ENCODE measurements at places on chromosomes 1 and 21. TPM values are rescaled to one million over a fixed set of nuclear protein-coding genes. Genes with fewer than 3 reads are reported as not detected.

The PTPRC gene
- polyA plus RNA-seq = 12.9 TPM

The MRPS21 gene
- 98.9 TPM for polyA plus RNA-seq

The SLC2A5 gene
- 0.31 TPM for polyA plus RNA-seq

The SPRR2A gene
- 0.95 TPM for polyA plus RNA-seq

The PTGS2 gene
- polyA plus RNA-seq = 2.0 TPM

The TRAF3IP3 gene
- polyA plus RNA-seq = 0.88 TPM

The TLCD4 gene
- polyA plus RNA-seq = 5.5 TPM

The EPRS1 gene
- polyA plus RNA-seq = 26.4 TPM

The FLG2 gene
- not detected for polyA plus RNA-seq

The KCNJ9 gene
- polyA plus RNA-seq = not detected

The OR2G6 gene
- not detected for polyA plus RNA-seq

The RHCE gene
- not detected for polyA plus RNA-seq

The ZYG11B gene
- 7.8 TPM for polyA plus RNA-seq

The C1QC gene
- polyA plus RNA-seq = 49.9 TPM

The ISG20L2 gene
- 11.7 TPM for polyA plus RNA-seq

The ADAMTS1 gene
- 39.3 TPM for polyA plus RNA-seq

The MFSD2A gene
- polyA plus RNA-seq = 3.3 TPM

The RGS18 gene
- polyA plus RNA-seq = 1.2 TPM

The TRIM67 gene
- polyA plus RNA-seq = under 0.01 TPM

The FCAMR gene
- not detected for polyA plus RNA-seq

The CELA2A gene
- polyA plus RNA-seq = 1.8 TPM

The TDRD5 gene
- polyA plus RNA-seq = 0.08 TPM
